ENCODE measurements at places on chromosomes 3 and 15.
A peak's percentile ranks its signal among the peaks of the same experiment; 100 is the strongest.

DNA sequence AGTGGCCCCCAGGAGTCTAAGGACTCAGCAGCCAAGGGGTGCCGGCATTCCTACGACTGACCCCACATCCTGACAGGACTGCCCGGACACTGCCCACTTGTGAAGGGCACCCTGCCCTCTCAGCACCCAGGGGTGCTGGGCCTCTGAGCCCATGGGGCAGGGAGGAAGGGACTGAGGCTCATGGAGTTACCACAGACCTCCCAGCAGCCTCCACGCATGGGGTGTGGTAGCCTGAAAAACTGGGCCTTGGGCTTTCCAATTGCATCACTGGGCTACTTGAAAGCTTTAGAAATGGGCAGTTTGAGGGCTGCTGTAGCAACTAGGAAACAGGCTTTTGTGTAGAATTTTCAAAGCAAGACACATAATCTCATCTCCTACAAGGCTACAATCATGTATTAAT lies 13.2 kb downstream of the TKT start:
- DNase-seq = no peak

GRCh38 chr3:184907681-184908649 lies 96.0 kb downstream of the VPS8 start:
- no peak for DNase-seq

- no peak for DNase-seq
These were observed 3.9 kb downstream of the MST1R start for GRCh38 chr3:49899815-49900214.

GRCh38 chr3:100033903-100034471 lies 80.3 kb downstream of the FILIP1L start:
- no peak for DNase-seq

- no peak for DNase-seq
These were observed 755.5 kb upstream of the SEMA6D start for GRCh38 chr15:46961795-46962194.

DNA sequence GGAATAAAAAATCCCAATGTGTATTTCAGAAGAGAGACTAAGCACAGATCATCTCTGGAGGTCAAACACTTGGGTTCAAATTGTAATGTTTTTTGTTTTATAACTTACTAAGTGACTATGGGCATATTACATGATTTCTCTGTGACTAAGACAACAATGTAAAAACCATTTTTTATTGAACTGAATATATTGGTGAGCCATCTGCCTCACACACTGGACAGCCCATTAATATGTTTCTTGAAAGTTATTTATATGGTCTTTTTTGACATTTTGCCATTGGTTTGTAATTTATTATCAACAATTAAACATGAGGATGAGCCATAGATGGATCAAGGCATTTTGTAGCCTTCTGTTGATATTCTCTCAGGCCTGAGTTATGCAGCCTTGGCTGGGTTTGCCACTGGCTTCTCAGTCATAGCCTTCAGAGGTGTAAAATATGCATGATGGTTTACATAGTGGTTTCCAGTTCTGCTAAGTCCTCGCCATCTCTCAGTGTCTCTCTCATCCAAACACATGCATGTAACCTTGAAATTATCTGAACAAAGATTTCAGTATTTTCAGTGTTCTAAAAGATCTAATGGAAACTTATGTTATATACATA lies 997.2 kb downstream of the DIPK2A start:
- no peak for DNase-seq

GRCh38 chr3:61264281-61264680 lies 13.0 kb upstream of the FHIT start:
- no peak for DNase-seq

- no peak for DNase-seq
These were observed 23.4 kb downstream of the RAB5A start for GRCh38 chr3:19970327-19970726.

DNA sequence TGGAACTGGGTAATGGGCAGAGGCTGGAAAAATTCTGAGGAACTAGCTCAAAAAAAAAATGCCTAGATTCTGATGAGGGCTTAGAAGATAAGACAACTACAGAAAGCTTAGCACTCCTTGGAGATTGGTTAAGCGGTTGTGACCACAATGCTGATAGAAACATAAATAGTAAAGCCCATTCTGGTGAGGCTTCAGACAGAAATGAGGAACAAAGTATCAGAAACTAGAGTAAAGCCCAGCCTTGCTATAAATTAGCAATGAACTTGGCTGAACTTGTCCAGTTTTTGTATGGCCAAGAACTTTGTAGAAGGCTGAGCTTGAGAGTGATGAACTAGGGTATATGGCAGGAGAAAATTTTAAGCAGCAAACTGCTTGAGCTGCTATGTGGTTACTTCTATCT lies 25.4 kb downstream of the GOLGB1 start:
- DNase-seq = no peak

DNA sequence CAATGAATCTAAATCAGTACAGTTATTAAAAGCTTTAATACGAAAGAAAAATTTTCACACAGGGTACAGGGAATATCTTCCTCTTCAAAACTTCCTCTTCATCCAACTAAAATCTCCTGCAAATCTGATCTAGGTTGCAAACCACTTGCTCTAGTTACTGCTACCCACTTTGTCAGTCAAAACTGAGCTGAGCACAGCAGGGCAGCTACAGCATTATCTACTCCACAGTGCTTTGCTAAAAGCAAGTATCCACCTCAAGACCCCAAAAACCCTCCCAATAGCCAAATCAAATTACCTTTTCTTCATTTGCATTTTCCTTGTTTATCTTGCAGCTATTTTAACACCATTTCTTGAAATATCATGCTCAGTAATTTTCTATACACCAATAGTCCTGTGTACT lies 14.7 kb downstream of the ZNF280D start:
- no peak for DNase-seq

GRCh38 chr3:128372281-128372680 lies 94.4 kb downstream of the DNAJB8 start:
- DNase-seq = no peak

DNA sequence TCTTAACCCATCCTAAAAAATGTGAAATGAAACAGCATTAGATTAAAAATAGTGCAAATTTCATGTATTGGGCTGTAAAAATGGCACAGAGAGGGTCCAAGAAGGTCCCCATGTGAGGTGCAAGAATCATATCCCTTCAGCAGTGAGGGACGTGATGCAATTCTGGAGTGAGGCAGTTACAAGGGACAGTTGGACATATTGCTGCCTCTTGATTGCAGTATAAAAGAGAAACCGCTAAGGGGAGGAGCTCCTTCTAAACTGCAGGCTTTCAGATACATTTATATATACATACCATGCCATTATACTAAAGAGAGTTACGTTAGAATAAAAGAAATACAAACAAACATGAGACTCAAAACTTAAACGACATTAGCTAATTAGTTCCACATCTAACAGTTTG lies 304.2 kb upstream of the CTNNB1 start:
- DNase-seq = no peak

DNA sequence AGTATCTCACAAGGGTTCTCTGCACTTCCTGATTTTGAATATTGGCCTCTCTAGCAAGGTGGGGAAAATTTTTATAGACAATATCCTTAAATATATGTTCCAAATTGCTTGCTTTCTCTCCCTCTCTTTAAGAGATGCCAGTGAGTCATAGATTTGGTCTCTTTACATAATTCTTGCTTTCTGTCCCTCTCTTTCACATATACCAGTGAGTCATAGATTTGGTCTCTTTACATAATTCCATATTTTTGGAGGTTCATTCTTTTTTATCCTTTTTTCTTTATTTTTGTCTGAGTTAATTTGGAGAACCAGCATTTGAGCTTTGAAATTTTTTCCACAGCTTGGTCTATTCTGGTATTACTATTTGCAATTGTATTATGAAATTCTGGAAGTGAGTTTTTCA lies 77.7 kb upstream of the NUDT16 start:
- no peak for DNase-seq

DNA sequence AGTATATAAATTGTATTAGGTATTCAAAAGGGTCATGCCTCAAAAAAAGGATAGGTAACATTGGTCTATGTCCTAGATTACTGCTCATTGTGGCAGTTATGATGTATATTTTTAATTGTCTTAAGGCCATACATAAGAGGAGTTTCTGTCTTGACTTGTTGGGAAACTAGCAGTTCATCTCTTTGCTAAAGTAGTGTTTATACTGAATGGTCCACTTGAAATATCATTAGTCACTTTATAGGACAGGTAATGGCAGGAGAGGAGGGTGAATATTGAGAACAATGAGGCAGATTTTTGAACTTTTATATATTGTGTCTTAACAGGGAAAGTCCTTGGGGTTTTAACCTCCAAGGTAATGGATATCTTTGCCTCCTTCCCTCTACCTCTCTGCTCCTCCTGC lies 58.4 kb downstream of the TP63 start:
- DNase-seq = no peak

- no peak for DNase-seq
These were observed 28.4 kb upstream of the ARL8B start for GRCh38 chr3:5093731-5094130.

GRCh38 chr15:87604857-87605446 lies 651.6 kb downstream of the NTRK3 start:
- no peak for DNase-seq

DNA sequence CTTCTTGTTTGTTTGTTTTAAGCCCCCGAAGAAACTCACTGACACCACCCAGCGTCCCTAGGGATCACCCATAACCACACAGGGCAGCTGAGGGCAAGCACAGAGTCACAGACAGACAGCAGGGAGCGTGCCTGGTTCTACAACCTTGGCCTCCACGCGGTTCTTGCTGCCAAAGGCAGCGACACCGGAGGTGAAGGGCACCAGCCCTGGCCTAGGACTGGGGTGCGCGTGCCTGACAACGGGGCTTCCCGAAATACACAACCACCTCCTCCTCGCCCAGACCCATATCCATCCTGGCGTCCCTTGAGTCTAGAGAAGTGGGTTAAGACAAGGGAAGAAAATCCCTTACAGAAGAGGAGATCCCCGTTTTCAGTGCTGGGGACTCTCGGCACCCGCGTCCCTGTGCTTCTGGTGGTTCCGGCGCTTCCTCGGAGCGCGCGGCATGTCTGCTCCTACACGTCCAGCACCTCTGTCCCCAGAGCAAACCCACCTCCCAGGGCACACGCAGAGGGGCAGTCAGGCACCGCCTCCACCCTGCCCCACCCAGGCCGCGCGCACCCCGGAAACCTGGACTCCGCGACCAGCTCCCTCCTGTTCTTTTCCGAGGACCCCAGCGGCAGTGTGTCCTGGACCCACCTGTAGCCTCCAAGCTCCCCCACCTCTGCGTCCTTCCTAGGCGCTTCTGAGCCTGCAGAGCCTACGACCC lies 911 bp downstream of the RFTN1 start:
- DNase-seq = no peak

- peak; percentile 74 for DNase-seq
These were observed 47.4 kb downstream of the ADAMTS7 start for GRCh38 chr15:78763796-78764241.

GRCh38 chr3:40739971-40740370 lies 215.2 kb downstream of the ZNF621 start:
- no peak for DNase-seq

- DNase-seq = no peak
These were observed 1088.6 kb downstream of the TUSC7 start for GRCh38 chr3:117798221-117798620.

DNA sequence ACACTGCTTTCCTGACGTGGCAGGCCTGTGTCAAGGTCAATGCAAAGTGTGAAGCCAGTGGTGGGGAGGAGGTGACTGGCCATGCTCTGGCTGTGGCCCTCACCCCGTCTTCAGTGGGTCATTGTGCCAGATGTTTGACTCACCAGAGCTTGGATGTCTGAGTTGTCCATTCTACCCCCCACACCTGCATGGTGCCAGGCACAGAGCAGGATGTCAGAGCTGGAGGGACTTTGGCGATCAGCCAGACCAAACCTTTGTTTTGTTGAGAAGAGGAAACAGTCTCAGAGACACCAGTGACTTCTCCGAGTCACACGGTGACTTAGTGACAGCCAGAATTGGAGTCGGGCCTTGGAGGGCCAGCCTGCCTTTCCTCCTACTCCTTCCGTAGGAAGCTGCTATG lies 49.5 kb downstream of the SMAD6 start:
- no peak for DNase-seq

DNA sequence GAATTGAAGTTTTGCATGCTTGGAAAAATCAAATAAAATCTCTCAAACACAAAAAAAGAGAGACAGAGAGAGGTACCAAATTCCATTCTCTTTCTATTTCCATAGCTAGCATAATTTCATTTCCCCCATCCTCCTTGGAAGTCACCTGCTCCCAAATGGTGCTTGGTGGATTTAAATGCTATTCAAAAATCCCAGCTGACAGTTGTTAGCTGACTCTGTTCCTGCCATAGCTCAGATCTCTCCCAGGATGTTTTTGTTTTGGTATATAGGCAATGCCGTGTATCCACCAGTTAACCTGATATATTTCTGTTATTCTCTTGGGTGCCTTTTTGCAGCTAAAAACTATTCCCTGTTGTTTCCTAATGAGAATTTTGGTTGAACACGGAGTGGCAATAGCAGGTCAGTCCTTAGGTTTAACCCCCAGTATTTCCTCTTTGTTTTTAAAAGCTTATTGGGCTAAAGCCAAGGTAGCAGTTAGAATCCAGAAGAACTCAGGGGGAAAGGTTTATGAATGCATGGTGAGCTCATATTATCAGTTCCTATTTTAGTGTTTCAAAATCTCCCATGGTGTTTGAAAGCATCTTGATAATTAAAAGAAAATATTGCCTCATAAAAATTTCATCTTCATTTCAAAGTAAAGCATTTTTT lies 240.0 kb upstream of the GBE1 start:
- DNase-seq = no peak

DNA sequence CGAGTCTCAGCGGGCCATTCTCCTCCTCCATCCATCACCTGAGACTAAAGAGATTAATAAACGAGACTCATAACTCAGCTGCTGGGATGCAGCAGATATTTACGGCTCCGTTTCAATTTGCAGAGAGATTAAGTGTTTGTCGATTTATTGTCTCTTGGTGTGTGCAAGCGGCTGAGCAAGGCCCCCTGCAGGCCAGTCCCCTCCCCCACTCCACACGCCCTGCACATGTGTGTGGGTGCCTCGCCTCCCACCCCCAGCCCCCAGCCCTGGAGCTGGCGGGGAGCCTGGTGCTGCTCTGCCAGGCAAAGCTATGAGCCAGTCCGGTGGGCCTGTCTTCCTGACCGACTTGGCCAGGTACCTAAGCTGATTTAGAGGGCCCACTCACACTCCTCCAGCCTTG lies 63.0 kb downstream of the CYP11A1 start:
- no peak for DNase-seq

DNA sequence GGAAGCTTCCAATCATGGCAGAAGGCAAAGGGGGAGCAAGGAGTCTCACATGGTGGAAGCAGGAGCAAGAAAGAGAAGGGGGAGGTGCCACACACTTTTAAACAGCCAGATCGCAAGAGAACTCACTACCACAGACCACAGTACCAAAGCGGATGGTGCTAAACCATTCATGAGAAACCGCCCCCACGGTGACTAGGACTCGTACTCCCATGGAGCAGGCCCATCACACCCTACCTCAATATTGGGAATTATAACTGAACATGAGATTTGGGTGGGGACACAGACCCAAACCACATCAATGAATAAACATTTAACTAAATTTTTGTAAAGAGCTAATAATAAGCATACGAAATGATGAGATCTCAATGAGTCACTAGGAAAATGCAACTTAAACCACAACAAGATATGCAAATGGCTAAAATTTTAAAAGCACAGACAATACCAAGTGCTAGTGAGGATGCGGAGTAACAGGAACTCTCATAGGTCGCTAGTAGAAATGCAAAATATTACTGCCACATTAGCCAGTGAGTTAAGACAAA lies 10.0 kb downstream of the MRPS25 start:
- no peak for DNase-seq

- DNase-seq = no peak
These were observed 62.4 kb downstream of the MBNL1 start for GRCh38 chr3:152331018-152331541.

All from RWPE2 (cell line).